Vagina (tissue), 2 donors: ENCODE measurements at places on chromosomes 1 and 21. TPM values are rescaled to one million over a fixed set of nuclear protein-coding genes. Genes with fewer than 3 reads are reported as not detected.

- peak overlapping the region; percentile 64 for H3K27ac ChIP-seq
- peaks cover 19% of the 10 kb centered on the region for H3K4me1 ChIP-seq
- no peaks in the 10 kb centered on the region for H3K36me3 ChIP-seq
- H3K4me3 ChIP-seq: no peak overlapping the region
- no peaks in the 10 kb centered on the region for H3K27me3 ChIP-seq
- DNase-seq: no peak
These were observed 4.9 kb upstream of the ALDH4A1 start for GRCh38 chr1:18907021-18907916.

DNA sequence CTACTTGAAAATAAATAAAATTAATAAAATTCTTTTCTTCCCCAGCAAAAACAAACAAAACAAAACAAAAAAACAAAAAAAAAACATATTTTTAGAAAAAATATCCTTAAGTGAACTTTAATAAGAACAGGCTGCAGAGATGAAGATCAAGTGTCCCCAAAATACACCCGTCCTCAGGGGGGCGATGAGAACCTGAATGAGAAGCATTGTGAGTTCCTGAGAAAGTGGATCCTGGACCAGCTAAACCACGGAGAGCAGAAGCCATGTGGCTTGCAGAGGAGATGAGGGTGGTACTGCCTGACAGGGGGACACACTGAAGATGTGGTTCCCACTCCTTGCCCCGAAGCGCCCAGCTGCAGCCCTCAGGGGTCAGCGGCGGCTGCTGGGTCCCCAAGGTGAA lies 89.3 kb downstream of the ITPKB start:
- peaks cover 34% of the 10 kb centered on the region for H3K4me1 ChIP-seq
- H3K36me3 ChIP-seq: peaks cover 25% of the 10 kb centered on the region
- H3K27me3 ChIP-seq: no peaks in the 10 kb centered on the region
- no peak for DNase-seq

DNA sequence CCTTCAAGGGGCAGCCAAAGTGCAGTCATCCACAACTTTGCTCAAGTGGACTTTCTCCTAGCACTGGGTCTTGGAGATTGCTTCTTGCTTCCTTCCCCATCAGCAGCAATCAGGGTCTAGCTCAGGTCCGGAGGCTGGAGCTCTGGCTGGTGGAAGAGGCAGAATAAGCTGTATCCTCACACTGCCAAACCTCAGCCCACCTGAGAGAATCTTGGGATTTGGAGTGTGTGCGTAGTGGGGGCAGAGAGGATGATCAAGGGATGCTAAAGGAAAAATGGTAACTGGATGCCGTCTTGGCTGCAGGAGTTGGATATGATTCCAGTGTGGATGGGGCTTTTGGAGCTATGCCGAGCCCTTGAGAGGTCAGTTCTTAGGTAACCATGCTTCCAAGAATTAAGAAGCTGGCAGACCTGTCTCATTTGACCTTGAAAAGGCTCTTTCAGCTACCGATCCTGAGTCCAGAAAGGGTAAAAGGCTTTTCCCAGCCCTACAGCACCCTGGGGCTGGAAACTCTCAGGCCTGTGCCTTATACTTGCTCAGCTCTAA lies 4.5 kb upstream of the NFASC start:
- DNase-seq: no peak
- no peaks in the 10 kb centered on the region for H3K36me3 ChIP-seq
- no peaks in the 10 kb centered on the region for H3K27me3 ChIP-seq
- no peak overlapping the region for H3K27ac ChIP-seq

- H3K27me3 ChIP-seq: no peaks in the 10 kb centered on the region
- DNase-seq: no peak
- no peak overlapping the region for H3K27ac ChIP-seq
- H3K4me1 ChIP-seq: peaks cover 46% of the 10 kb centered on the region
These were observed 70.1 kb upstream of the EFHD2 start for GRCh38 chr1:15339570-15339969.

ZNF683 gene
- total RNA-seq: not detected

- H3K27me3 ChIP-seq: no peaks in the 10 kb centered on the region
- DNase-seq: no peak
- H3K36me3 ChIP-seq: no peaks in the 10 kb centered on the region
- no peak overlapping the region for H3K27ac ChIP-seq
- no peak overlapping the region for H3K4me3 ChIP-seq
- H3K4me1 ChIP-seq: no peaks in the 10 kb centered on the region
These were observed 307.1 kb downstream of the CTH start for GRCh38 chr1:70718086-70718630.

TENT5C gene
- total RNA-seq: 4.2 TPM

EPS8L3 gene
- total RNA-seq: not detected

MYBPH gene
- total RNA-seq: not detected

ATP1A4 gene
- total RNA-seq: not detected

DNA sequence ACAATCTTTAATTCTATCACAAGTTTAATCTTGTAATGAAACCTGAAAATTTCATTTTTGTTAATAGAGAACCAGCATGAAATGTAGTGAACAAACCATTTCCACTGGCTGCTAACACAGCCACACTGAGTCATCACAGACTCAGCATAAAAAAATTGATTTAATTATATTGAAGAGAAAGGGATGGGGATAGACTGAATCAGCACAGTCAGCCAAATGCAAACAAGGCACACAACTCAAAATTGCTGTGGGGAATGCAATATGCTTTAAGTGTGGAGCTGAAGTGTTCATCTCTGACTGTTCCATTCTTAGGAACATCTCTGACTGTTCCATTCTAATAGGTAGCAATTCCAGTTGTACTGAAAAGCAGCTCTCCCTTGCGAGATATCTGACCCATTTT lies 299.8 kb downstream of the MRPL39 start:
- H3K4me3 ChIP-seq: no peak overlapping the region
- H3K4me1 ChIP-seq: no peaks in the 10 kb centered on the region
- DNase-seq: no peak
- no peaks in the 10 kb centered on the region for H3K36me3 ChIP-seq

LRRC71 gene
- not detected for total RNA-seq

DNA sequence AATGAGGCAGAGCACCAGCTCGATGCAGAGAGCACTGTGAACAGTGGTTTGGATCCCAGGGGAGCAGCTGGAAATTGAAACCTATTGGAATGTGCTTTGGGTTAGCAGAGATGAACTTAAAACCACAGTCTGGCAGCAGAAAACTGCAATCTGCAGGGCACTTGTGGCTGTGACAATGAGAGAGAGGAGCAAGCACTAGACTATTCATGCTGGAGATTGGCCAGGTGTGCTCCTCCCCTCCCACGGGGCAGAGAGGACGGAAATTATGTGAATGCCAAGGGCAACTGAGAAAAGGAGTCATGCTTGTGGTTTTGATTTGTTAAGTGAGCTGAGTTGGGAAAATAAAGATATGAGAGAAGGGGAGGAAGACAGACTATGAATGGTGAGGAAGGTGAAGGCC lies 38.1 kb downstream of the HSD3B2 start:
- no peaks in the 10 kb centered on the region for H3K36me3 ChIP-seq
- H3K4me3 ChIP-seq: no peak overlapping the region
- H3K4me1 ChIP-seq: peaks cover 9% of the 10 kb centered on the region
- no peak for DNase-seq
- H3K27me3 ChIP-seq: no peaks in the 10 kb centered on the region

- H3K27me3 ChIP-seq: no peaks in the 10 kb centered on the region
- no peaks in the 10 kb centered on the region for H3K36me3 ChIP-seq
- DNase-seq: no peak
- H3K27ac ChIP-seq: peak within 1 kb of the TSS; percentile 5
These were observed at the start of gene RXRG for GRCh38 chr1:165444897-165445370. RXRG (minus strand) TSS chr1:165445126; CDS start chr1:165444893, 233 bp downstream.

DNA sequence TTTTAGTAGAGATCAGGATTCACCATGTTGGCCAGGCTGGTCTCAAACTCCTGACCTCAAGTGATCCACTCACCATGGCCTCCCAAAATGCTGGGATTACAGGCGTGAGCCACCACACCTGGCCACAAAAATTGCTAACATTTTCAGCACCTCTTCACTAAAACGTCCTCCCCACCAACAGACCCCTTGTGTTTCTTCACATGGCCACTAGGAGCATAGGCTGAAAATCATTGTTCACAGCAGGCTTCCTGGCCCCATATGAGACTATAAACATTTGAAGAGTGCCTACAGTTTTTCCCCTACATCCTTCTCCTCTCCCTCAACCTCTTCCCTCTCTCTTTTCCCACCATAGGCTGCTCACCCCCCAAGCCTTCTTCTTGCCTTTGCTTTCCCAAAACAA lies 28.0 kb upstream of the SFPQ start:
- H3K4me3 ChIP-seq: no peak overlapping the region
- no peaks in the 10 kb centered on the region for H3K27me3 ChIP-seq
- H3K4me1 ChIP-seq: peaks cover 7% of the 10 kb centered on the region
- DNase-seq: no peak

GRCh38 chr1:228276901-228277490 lies 69.2 kb downstream of the OBSCN start:
- peak overlapping the region; percentile 89 for H3K27ac ChIP-seq
- H3K4me1 ChIP-seq: peaks cover 22% of the 10 kb centered on the region
- H3K27me3 ChIP-seq: no peaks in the 10 kb centered on the region
- peak; percentile 86 for DNase-seq
- no peak overlapping the region for H3K4me3 ChIP-seq
